ENCODE measurements at places on chromosomes 12 and 14.

DNA sequence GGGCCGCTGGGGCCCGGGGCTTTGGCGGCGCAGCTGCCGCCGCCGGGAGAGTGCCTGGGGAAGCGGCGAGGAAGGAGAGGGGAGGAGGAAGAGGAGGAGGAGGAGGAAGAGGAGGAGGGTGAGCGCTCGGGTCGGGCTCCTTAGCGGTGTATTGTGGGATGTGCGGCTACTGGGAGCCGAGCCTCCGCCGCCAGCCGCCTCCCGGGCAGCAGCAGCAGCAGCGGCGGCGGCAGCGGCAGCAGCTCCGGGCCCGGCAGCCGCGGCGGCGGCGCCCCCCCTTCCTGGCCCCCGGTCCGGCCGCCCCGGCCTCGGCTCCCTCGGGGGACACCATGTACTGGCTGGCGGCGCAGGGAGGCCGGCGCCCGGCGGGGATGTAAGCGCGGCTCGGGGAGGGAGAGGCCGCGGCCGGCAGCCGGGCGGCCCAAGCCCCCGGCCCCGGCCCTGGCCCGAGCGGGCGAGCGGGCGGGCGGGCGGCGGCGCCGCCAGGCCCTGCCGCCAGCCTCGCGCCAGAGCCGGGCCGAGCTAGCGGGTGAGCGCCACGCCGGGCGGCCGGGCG is at the start of gene SETD1B:
Gene SETD1B, plus strand, starts transcription at position 149 of the 556 bp plus-strand sequence. CDS start 729 bp downstream, outside the sequence.
- DNase-seq = peak; percentile 65

GRCh38 chr12:69338120-69338859 is 9.9 kb upstream of the LYZ start:
- DNase-seq = no peak

GRCh38 chr12:47729233-47729632 is 3.9 kb upstream of the ENDOU start:
- no peak for DNase-seq

DNA sequence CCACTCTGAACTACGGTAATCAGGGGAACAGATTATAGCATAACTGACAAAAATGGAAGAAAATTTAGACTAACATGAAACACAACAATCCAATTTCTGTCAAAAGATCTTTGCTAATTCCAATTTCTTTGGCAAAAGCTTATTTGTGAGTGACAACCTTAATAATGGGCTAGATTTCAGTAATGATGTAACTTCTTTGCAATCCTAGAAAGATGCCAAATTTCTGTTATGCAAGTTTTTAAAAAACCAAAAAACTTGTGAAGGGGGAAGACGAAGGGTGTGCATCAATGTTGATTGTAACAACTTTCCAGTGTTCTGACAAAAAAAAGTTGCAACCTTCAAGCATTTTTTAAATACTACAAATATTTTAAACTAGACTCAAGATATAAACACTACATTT is 59.9 kb downstream of the DICER1 start:
- no peak for DNase-seq

GRCh38 chr12:56995930-56996496 is 10.3 kb downstream of the ZBTB39 start:
- DNase-seq = no peak

DNA sequence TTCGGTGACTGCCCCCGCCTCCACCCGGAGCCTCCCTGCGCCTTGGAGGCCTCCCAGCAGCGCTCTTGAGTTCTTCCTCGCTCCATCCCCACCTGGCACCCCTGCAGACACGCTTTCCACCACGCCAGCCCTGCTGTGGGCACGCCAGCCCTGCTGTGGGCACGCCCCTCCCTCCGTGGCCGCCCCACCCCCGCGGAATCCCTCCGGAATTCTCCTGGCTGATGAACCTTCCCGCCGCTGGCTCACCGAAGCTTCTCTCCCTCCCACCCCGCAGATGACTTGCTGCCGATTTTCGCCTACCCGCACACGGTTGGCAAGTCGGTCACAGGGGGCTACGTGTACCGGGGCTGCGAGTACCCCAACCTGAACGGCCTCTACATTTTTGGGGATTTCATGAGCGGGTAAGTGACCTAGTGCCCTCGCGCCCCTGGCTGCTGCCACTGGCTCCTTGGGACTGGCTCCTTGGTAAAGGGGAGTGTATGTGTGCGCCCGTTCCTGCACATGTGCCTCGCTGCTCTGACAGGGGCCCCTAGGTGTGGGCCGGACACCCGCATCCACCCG is 15.2 kb downstream of the HHIPL1 start:
- no peak for DNase-seq

DNA sequence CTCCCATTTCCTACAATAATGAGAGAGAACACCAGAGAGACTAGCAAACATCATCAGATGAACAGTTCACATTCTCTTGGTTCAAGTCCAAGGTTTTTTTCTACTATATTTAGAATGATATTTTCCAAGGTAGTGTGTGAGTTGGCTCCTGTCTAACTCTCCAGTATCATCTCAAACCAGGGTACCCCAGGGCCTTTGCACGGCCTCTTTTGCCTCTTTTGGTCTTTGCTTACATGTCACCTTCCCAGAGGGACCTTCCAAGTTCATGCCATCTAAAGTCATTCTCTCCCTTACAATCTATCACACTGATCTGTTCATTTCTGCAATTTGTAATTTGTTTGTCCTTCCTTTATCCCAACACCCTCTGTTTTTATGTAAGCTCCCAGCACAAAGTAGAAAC is 264.5 kb downstream of the VRK1 start:
- DNase-seq = no peak

GRCh38 chr12:57012600-57013465 is 3.5 kb downstream of the TAC3 start:
- no peak for DNase-seq

- peak; percentile 73 for DNase-seq
Observed at GRCh38 chr14:72962829-72963312, 36.6 kb downstream of the DCAF4 start.

- DNase-seq = no peak
Observed at GRCh38 chr14:24833385-24833784, 199.4 kb upstream of the GZMB start.

- DNase-seq = no peak
Observed at GRCh38 chr12:88844426-88844825, 264.2 kb upstream of the KITLG start.

DNA sequence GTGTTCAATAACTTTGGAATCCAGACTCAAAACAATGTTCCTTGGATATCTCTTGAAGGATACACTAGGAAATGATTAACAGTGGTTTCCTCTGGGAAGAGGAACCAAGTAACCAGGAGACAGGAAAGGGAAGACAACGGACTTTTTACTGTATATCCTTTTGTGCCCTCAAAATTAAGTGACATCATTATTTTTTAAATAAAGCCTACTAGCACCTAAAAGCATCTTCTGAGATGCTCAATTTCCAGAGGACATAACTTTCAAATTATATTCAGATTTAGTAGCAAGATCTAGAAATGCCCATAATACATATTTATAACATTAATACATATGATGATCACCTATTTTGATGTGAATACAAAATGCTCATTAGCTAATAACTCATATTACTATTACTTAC is 6.5 kb downstream of the HECTD1 start:
- no peak for DNase-seq

- no peak for DNase-seq
Observed at GRCh38 chr12:48451372-48451771, 21.0 kb upstream of the ANP32D start.

- DNase-seq = peak; percentile 6
Observed at GRCh38 chr14:47044841-47045240, 393.3 kb upstream of the RPL10L start.

- DNase-seq = no peak
Observed at GRCh38 chr14:24416932-24417619, 12.4 kb downstream of the CBLN3 start.

- no peak for DNase-seq
Observed at GRCh38 chr14:67559639-67560038, 26.5 kb downstream of the PLEKHH1 start.

DNA sequence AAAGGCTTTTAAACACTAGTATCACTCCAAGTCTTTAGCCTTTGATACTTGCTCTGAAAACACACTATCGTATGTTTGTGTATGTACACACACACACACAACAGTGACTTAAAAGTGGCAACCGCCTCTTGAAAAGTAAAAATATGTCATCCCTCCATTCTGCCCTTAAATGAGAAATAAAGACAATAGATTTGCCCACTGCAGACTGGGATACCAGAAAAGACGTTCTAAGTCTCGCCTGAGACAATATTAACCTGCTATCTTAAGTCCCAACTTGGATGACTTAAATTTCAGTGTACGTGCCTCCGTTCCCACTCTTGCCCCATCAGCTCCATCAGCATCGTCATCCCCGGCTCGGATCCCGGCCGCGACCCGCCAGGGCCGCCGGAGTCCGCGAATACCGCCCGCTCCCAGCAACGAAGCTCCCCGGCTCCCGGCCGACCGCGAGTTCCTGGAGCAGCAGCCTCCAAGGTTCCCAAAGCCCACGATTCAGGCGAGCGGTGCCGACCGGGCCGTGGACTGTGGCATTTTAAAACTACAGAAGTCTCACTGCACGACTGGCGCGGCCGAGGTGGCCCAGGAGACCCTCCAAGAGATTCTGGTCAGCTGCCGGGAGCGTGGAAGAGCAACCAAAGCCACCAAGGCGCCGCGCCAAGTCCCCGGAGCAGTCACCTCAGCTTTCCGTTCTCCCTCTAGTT is 2.8 kb upstream of the ARID2 start:
- peak; percentile 26 for DNase-seq

DNA sequence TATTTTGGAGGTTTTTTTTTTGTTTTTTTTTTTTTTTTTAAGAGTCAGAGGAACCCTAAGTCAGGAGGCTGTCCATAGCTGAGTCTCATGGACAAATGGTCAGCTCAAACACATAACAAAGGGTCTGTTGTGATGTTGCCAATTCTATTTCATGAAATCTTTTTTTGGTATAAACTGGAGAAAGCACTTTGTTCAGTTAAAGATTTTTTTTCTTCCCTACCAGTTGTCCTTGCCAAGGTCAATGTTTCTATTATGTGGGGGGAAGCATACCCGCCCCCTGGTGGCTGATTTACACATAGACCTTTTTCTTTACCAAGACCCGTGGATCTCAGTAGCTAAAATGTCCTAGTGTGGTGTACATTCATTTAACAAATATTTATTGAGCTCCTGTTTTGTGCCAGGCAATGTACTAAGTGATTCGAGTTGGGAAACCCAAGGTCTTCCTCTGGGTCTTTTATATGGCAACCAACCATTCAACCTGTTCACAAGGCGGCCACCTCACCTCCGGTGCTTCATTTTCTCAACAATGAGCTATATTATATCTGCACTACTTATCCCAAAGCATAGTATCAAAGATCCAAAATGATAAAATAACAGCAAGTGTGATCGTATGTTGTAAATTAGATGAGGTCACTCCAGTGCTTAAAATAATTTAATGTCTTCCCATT is 214.5 kb downstream of the PAH start:
- DNase-seq = peak; percentile 27

DNA sequence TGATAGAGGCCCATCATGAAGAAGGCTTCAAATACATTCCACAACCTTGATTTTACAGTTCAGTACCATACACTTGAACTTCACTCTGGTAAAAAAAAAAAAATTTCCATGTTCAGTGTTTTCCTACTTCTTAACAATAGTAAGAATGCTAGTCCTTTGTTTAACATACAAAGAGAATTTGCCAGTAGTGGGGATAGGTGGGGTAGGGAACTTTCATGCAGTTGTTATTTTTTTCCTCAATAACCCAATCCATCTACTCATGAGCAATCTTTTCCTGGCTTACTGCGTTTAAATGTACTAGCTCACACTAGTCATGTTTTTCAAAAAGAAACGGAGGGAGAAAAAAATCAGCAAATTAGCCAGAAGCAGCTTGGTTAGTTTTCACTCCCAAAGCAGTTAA is 206.1 kb downstream of the PRKD1 start:
- DNase-seq = no peak

GRCh38 chr12:46790066-46790465 is 35.7 kb downstream of the SLC38A4 start:
- no peak for DNase-seq
